Cerebellar nuclear complex (tissue), 1 donor: ENCODE measurements at places on chromosomes 2 and 18.

DNA sequence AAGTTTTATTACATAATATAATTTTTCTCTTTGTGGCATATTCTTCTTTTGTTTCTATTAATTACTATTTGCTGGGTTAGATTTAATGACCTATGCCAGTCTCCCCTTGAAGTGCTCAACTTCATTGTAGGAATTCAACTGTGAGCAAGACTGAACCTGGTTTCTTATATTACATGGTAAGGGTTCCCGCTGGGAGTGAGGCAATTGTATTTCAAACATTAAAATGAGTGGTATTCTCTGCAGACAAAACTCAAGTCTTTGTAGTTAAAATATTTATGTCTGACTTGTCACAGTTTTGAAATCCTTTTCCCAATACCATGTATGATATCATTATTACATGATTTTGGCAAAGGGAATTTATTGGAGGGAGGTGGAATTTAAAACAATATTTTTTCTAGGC lies 278.7 kb downstream of the GULP1 start:
- DNase-seq: no peak

- no peak for DNase-seq
Observed at GRCh38 chr2:72953976-72954375, 36.7 kb downstream of the EMX1 start.

DNA sequence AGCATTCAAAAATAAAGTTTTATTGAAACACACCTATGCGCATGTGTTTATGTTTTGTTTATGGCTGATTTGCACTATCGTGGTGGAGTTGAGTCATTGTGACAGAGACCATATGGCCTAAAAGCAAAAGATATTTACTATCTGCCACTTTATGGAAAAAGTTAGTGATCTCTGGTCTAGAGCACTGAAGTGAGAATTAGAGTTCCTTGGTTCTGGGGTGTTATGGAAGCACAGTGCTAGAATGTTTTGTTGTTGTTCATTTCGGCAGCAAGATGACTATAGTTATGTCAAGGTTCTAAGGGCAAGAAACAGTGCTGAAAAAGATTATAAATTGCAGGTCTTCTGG lies 416.5 kb downstream of the SLC4A3 start:
- no peak for DNase-seq

DNA sequence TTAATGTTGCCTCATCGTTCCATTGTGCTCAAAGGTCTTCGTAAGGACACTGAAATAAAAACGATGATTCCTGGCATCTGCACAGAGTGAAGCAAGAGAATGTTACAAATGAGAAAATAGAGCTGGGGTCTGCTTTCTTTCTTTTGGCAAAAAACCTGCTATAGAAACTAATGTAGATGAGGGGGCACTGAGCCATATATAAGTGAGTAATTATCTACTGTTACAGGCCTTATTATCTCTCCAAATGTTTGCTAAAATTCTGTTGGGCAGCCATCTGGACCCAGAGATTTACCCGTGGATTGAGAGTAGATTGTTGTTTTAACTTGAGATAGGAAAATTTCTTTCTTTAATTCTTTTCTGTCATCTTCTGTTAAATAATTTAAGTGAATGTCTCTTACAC lies 472.5 kb upstream of the PIK3C3 start:
- DNase-seq: no peak

DNA sequence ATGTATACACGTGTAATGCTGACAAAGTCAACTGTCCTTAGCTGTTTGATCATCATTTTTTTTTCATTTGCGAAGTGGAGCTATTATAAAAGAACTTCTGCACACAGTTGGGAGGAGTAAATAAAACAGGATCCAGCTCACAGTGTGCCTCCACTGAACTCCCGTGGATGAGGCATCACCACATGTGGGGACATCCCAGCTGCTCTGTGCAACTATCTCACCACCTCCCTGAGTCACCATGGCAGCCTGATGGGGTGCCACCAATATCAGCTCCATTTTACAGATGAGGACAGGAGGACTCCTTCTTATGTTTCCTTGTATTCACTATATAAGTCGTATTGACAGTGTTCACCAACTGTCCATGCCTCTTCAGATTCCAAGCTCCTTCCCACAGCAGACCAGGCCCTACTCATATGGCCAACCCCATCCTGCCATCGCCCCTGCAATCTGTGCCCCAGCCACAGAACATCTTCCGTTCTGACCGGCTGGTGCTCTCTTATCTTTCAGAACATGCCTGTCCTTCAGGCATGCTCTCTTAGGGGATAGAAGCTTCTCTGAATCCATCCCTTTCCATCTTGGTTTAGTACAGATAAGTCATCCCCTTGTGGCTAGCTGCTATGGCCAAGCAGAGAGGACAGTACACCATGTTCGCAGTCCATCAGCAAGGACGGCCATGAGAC lies 288.1 kb downstream of the RNF144A start:
- no peak for DNase-seq

DNA sequence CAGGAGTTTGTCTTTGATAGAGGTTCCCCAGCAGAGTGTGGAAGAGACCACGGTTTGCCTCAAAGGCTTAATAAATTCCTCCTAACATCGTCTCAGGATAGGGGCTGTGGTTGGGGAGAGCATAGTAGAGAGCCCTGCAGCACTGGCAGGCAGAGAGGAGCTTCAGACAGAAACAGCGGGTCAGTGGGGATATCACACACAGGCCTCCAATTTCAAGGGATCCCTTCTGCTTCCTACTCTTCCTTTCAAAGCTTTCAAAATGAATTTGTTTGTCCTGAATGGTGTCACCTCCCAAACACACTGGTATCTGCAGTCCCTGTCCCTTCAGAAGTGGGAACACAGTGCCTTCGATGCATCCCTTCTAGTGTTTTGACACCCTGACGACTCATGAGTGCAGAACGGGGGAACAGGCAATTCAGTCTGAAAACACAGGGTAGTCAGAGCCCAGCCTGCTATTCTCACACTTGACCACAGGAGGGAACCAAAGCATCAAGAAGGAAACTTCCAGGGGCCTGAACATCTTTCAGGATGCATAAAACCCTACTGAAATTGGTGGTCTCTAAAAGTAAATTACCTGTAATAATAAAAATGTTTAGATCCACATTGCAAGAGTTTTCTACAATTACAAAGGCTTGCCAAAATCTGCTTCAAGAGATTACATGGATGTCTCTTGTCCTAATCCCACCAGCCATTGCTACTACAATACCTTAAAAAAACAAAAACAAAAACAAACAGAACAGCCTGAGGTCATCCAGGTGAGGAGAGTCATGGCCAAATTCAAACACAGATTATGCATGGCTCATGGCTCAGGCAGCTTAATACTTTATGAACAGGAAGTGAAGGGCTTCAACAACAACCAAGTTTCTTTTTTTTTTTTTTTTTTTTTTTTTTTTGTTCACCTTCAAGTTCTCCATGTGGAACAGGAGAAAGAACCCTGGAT lies 49.8 kb downstream of the SLC14A2 start:
- no peak for DNase-seq

DNA sequence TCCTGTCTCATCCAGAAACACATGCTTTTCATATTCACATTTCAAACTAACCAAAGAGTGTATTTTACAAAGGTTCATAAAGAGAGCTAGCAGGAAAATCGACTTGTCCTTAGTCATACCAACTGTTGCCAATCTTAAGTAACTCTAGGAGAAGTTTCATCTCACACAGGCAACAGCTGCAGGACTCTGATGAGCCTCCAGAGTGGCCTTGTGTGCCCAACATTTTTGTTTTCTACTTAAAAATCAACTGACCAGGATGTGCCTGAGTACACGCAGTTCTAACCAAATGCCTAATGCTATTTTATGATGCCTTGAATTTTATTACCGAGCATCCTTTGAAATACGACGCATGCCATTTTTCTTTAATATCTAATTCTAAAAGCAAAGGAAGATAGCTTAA lies 595.9 kb upstream of the LRRTM4 start:
- no peak for DNase-seq

DNA sequence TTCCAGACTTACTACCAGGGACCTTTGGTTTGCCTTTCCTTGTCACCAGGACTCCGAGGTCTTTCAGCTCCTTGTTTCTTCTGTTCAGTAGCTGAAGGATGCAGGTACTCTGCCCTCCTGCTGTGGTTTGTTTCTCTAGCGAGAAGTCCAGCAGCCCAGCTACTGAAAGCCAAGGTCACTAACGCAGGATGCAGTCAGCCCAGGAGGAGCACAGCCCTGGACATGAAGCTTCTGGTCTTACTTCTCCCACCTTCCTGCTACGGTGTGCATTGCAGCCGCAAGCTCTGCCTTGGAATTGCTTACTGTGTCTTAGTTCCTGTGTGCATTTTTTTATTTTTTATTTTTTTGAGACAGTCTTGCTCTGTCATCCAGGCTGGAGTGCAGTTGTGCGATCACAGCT lies 62.4 kb downstream of the DGKD start:
- DNase-seq: no peak

DNA sequence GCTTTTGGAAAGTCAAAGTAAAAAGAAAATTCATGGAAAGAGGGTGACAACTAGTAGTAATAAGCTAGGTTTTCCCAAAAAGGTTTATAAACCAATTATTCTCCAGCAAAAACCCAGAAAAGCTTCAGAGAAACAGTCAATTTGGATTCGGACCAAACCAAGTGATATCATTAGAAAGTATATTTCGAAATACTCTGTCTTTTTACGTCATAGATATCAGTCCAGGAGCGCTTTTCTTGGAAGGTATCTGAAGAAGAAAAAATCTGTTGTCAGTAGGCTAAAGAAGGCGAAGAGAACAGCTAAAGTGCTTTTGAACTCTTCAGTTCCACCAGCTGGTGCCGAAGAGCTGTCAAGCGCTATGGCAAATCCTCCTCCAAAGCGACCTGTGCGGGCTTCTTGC lies 36.6 kb downstream of the ZDBF2 start:
- no peak for DNase-seq

DNA sequence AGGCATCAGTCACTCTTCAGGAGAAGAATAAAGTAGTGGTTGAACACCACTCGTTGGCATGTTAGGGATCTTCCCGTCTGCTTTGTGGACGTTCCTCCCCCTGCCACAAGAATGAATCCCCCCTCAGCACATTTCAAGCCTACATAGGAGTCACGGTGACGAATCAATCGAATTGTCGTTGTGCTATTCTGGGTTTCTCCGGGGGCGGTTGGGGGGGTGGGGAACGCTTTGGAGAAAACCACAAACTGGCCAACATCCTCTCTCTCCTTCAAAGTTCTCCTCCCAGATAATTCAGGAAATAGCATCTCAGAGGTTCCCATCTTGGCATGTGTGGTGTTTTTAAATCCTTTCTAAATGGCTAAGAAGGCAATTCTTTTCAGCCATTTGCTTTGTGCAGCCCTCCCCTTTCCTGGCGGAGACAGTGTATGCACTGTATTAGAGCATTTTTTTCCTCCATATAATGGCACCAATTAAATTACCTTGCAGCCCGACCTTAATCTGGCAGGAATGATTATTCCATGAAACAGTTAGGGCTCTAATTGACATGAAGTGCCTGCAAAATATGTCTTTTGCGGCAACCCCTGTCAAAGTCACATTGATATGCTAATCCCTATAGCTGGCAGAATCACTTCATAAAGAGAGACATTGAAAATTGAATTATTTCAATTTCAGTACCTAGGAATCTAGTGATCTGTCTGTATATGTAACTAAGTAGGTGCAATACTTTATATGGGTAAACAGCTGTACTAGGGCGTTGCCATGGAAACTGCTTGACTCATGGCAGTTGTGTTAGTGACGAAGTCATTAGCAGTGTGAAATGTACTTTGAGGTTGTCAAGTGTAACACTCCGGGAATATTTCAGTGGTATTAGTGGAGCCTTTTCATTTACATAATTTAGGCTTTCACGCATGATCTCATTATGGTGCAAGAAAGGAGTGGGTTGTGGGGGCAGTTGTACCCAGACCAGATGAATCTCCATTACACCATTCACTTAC lies 323.4 kb upstream of the SLC14A2 start:
- DNase-seq: no peak

- DNase-seq: no peak
Observed at GRCh38 chr2:241914542-241914941, 45.0 kb downstream of the RTP5 start.

GRCh38 chr2:101515477-101515876 lies 40.6 kb upstream of the RFX8 start:
- DNase-seq: no peak

- no peak for DNase-seq
Observed at GRCh38 chr2:9519250-9519649, 36.4 kb downstream of the ADAM17 start.

DNA sequence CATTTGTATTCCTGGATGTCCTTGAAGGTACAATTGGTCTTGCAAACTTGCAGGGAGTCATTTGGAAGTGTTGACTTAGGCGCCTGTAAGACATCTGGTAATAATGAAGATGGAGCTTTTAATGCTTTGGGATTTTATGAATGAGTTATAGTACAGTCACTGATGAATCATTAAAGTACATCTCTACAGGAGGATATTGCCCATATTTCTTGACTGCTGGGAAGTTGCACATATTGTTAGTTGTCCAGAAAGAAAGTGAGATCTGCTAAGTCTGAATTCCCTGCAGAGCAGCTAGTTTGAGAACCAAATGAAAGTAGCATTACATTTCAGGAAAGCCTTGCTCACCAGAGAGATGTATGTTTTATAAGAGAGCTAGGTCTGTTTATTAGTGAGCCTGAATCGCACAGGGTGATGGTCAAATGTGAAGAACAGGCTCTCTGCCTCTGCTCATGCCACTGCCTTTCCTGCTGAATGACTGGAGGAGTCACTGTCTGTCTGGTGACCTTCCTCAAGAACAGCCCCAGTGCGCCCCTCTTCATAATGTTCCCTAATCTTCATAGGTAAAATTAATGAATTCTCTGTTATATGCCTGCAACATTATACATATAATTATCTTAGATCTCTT lies 138.9 kb upstream of the KLHL14 start:
- DNase-seq: no peak

DNA sequence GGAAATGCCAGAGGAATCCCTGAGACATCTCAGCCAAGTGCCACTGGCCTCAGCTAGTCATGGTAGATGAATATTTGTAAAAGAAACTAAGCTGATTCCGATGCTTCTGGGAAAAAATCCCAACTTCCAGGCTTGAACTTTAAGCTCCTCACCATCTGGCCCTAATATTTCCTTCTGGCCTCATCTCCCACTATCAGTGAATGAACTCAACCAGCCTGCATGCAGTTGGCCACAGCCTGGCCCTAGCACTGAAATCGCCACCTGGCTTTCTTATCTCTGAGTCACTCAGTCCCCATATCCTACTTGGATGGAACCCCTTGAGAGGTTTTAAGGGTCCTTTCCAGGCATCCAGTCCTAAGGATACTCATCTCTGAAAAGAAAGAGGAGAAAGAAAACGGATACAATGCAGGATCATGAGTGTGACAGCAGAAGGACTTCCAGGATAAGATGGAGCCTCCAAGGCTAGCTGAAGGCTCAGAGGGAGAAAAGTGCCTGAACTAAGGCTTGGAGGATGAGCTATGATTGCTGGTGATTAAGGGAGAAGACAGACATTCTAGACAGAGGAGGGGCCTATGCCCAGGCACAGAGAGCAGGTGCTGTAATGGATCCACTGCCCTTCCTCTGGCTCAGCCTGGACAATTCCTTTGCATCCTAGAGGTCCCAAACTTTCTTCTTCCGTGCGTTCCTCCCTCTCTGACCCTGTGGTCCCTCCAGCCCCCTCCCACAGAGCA lies 141.5 kb upstream of the MYCN start:
- DNase-seq: no peak

- no peak for DNase-seq
Observed at GRCh38 chr2:63814114-63814513, 27.6 kb upstream of the UGP2 start.

GRCh38 chr2:223220658-223220925 lies 168.6 kb downstream of the KCNE4 start:
- no peak for DNase-seq
